ENCODE measurements at places on chromosomes 11 and 22.

DNA sequence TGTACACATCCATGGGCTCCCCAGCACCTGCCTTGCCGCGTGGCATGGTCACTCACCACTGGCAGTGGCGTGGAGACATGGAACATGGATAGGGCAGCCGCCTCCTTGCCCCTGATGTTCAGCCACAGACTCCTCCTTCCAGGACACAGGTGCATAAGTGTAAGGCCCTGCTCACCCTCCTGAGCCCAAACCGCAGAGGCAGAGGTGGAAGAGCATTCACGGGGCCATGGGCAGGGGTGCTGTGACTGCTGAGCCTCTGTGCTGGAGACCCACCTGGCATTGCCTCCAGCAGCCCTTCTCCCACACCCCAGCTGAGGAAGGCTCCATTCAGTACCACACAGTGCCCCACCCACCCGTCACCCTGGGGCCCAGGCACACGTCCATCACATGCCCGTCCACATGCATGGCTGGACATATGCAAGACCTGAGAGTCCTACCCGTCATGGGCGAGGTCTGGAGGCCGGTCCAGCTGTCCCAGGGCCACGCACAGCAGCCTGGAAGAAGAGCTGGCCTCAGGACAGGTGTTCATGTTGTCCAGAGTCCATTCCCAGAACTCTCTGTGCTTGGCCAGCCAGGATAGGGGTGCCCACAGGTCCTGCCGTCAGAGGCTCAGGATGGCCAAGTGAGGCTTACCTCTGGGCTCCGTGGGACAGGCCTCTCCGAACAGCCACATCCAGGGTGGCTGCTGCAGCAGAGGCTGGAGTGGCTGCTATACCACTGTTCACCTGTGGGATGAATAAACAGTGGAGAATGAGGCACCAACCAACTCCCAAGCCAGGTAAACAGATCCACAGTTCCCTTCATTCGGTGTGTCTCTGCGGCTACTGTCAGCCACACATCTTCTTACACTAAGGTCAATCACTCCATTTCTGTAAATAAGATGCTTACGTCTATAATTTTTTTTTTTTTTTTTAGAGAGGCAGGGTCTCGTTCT lies 1.7 kb upstream of the TUBGCP6 start:
- no peaks in the 10 kb centered on the region for H3K36me3 ChIP-seq
- DNase-seq: no peak
- H3K4me1 ChIP-seq: no peaks in the 10 kb centered on the region
- no peak overlapping the region for H3K27ac ChIP-seq
- no peaks in the 10 kb centered on the region for H3K27me3 ChIP-seq
- no peak overlapping the region for H3K4me3 ChIP-seq

- H3K27me3 ChIP-seq: no peaks in the 10 kb centered on the region
- no peak for DNase-seq
- H3K4me1 ChIP-seq: no peaks in the 10 kb centered on the region
- H3K27ac ChIP-seq: no peak overlapping the region
These were observed 32.8 kb downstream of the MYEOV start for GRCh38 chr11:69326622-69327219.

- H3K27ac ChIP-seq: no peak overlapping the region
- H3K4me3 ChIP-seq: no peak overlapping the region
- no peak for DNase-seq
- no peaks in the 10 kb centered on the region for H3K36me3 ChIP-seq
- no peaks in the 10 kb centered on the region for H3K4me1 ChIP-seq
- no peaks in the 10 kb centered on the region for H3K27me3 ChIP-seq
These were observed 36.8 kb upstream of the TP53I11 start for GRCh38 chr11:44987506-44987905.

GRCh38 chr11:32830413-32830738 lies 649 bp downstream of the PRRG4 start:
- H3K36me3 ChIP-seq: no peaks in the 10 kb centered on the region
- H3K4me3 ChIP-seq: peak overlapping the region; percentile 77
- H3K27ac ChIP-seq: peak overlapping the region; percentile 99
- DNase-seq: peak; percentile 80

GRCh38 chr22:22487869-22488597 lies 20.5 kb downstream of the ZNF280B start:
- no peaks in the 10 kb centered on the region for H3K36me3 ChIP-seq
- H3K27me3 ChIP-seq: no peaks in the 10 kb centered on the region
- no peak overlapping the region for H3K27ac ChIP-seq
- DNase-seq: no peak
- H3K4me1 ChIP-seq: no peaks in the 10 kb centered on the region

GRCh38 chr11:79021601-79022000 lies 419.2 kb downstream of the TENM4 start:
- no peak overlapping the region for H3K4me3 ChIP-seq
- H3K27ac ChIP-seq: no peak overlapping the region
- H3K27me3 ChIP-seq: no peaks in the 10 kb centered on the region
- no peaks in the 10 kb centered on the region for H3K4me1 ChIP-seq

GRCh38 chr11:125679397-125679796 lies 1.2 kb downstream of the ACRV1 start:
- no peaks in the 10 kb centered on the region for H3K36me3 ChIP-seq
- no peaks in the 10 kb centered on the region for H3K4me1 ChIP-seq
- no peak overlapping the region for H3K4me3 ChIP-seq
- DNase-seq: no peak
- H3K27ac ChIP-seq: no peak overlapping the region

DNA sequence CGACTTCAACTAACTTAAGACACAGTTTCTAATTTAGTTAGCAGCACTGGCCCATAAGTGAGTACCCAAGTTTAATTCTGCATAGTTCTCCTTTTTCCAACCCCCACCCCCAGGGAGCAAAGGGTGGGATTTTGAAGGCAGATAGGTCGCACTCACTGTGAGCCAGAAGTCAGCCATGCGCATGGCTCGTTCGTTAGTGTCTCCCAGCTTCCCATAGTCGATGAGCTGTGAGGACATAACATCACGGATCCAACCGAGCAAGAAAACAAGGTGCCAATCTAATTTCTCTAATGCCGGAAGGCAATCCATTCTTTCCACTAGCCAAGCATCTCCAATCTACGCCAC lies 577 bp downstream of the MRPL17 start:
- H3K27me3 ChIP-seq: no peaks in the 10 kb centered on the region
- peak overlapping the region; percentile 58 for H3K27ac ChIP-seq
- no peaks in the 10 kb centered on the region for H3K36me3 ChIP-seq
- H3K4me3 ChIP-seq: peak overlapping the region; percentile 73

GRCh38 chr22:31045900-31046538 lies 35.1 kb upstream of the SMTN start:
- DNase-seq: no peak
- no peak overlapping the region for H3K4me3 ChIP-seq
- no peaks in the 10 kb centered on the region for H3K4me1 ChIP-seq
- no peaks in the 10 kb centered on the region for H3K36me3 ChIP-seq
- H3K27ac ChIP-seq: peak overlapping the region; percentile 18

DNA sequence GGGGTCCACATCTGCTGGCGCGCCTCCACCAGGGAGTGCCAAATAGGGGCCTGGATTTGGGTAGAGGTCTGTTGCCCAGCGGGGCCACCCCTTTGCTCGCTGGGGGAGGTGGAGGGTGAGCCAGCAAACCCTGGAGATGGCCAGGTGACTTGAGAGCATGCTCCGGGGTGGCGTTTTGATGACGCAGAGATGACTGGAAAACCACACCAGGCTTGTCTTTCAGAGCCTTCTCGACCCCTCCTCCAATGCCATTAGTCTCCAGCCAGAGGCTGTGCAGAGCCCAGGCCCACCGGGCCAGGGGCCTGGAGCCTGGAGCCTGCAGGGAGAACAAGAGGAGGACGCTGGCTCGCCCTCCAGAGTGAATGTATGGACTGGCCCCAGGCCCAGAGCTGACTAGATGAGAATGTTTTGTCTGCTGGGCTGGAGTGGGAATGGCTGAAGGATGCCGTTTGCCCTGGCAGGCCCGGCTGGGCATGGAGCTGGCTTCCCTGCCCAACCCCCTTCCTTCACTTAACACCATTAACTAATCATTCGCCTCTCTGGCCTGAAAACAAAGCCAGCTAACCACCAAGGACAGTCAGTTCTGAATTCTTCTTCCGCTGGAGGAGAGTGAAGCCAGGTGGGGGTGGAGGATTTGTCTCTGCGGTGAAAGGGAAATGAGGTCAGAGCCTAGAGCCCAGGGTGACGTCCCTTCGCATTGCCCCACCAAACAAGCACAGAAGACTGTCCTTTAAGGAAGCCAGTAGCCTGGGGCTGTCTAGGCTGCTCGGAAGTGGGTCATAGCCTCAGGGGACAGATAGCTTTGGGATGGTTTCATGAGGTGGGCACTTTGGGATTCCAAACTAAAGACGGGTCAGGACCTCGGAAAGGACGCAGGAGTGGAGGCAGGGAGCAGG lies 1.6 kb upstream of the MCAM start:
- DNase-seq: no peak
- H3K4me1 ChIP-seq: peaks cover 25% of the 10 kb centered on the region
- no peak overlapping the region for H3K4me3 ChIP-seq
- H3K27ac ChIP-seq: peak overlapping the region; percentile 59
- H3K36me3 ChIP-seq: no peaks in the 10 kb centered on the region

DNA sequence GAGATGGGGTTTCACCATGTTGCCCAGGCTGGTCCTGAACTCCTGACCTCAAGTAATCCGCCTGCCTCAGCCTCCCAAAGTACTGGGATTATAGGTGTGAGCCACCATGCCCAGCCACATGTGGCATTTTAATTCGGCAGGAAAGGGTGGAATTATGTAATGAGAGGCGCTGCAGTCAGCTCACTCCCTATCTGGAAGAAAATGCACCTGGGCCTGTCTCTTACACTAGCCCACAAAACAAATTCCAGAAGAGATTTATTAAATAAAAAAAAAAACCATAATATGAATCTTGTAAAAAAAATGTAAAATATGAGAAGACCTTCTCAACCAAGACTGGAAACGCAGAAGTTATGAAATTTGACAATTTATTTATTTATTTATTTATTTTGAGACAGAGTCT lies 8.2 kb upstream of the KAT5 start:
- no peak overlapping the region for H3K27ac ChIP-seq
- H3K4me3 ChIP-seq: no peak overlapping the region
- no peaks in the 10 kb centered on the region for H3K36me3 ChIP-seq

- H3K27ac ChIP-seq: no peak overlapping the region
- no peaks in the 10 kb centered on the region for H3K4me1 ChIP-seq
- H3K27me3 ChIP-seq: no peaks in the 10 kb centered on the region
- no peaks in the 10 kb centered on the region for H3K36me3 ChIP-seq
- DNase-seq: no peak
These were observed 945.5 kb downstream of the OPCML start for GRCh38 chr11:132586801-132587200.

DNA sequence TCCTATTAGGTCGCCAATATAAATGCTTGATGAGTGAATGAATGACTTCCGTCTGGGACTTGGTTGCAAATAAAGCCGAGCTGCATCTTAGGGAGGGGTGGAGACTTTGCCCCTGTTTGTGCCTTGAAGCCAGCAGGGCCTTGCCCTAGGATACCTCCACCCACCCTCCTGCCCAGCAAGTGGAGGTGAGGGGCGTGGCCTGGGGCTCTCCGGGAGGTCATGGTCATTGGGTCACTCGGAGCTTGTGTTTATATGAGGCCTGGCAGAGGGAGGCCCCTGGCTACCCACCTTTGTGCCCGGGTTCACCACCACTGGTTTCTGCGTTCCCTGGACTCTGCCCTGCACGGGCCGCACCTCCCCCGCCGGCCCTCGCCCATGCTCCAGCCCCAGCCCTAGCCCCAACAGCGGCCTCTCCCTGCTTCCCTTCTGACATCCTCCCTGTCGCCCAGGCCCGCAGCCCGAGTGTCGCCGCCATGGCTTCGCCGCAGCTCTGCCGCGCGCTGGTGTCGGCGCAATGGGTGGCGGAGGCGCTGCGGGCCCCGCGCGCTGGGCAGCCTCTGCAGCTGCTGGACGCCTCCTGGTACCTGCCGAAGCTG lies 4.3 kb downstream of the MPST start:
- H3K27me3 ChIP-seq: no peaks in the 10 kb centered on the region
- H3K36me3 ChIP-seq: no peaks in the 10 kb centered on the region
- peak overlapping the region; percentile 75 for H3K27ac ChIP-seq
- H3K4me3 ChIP-seq: peak overlapping the region; percentile 64
- DNase-seq: peak; percentile 97

DNA sequence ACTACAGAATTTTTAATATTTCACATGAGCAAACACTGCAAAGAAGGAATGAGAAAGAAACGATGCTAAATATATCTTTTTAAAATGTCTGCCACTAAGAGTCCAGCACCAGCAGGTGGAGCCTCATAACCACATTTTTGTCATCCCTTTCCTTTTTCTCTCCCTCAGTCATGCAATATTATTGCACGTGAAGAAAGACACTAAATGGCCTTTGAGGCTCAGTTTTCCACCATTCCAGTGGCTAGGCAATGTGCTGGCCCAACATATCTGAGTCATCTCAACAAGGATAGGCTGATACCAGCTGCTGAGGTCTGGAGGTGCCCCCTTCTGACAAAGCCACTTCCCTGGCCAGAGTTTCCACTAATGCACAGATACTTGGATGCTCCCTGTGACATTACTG lies 1.8 kb downstream of the ALKBH8 start:
- H3K4me1 ChIP-seq: no peaks in the 10 kb centered on the region
- H3K27me3 ChIP-seq: no peaks in the 10 kb centered on the region
- DNase-seq: no peak
- no peak overlapping the region for H3K27ac ChIP-seq
- H3K36me3 ChIP-seq: no peaks in the 10 kb centered on the region
- no peak overlapping the region for H3K4me3 ChIP-seq

DNA sequence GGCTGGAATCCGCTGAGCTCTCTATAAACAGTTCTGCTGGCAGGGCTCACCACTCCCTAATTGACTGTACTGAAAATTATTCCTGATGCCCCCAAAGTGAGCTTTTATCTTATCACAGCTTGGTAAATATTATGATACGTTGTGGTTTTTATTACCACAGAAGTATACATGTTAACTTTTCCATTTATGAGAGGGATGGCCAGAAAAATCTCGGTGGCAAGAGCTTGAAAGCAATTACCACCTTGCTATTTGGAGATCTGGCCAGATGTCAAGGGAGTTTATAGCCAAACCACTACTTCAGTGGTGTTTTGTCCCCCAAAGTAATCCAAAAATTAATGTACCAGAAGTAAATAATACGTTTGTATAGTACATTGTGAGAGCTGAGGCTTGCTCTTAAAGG lies 75.4 kb upstream of the RCN1 start:
- H3K36me3 ChIP-seq: no peaks in the 10 kb centered on the region
- no peak overlapping the region for H3K4me3 ChIP-seq
- no peaks in the 10 kb centered on the region for H3K4me1 ChIP-seq
- H3K27me3 ChIP-seq: no peaks in the 10 kb centered on the region

GRCh38 chr11:117239295-117239694 lies 6.8 kb downstream of the RNF214 start:
- H3K4me1 ChIP-seq: peaks cover 1% of the 10 kb centered on the region
- DNase-seq: no peak
- peaks cover 9% of the 10 kb centered on the region for H3K36me3 ChIP-seq
- H3K27me3 ChIP-seq: no peaks in the 10 kb centered on the region
- no peak overlapping the region for H3K4me3 ChIP-seq

- H3K4me1 ChIP-seq: peaks cover 16% of the 10 kb centered on the region
- no peaks in the 10 kb centered on the region for H3K36me3 ChIP-seq
- no peak overlapping the region for H3K27ac ChIP-seq
- H3K4me3 ChIP-seq: no peak overlapping the region
- DNase-seq: no peak
- H3K27me3 ChIP-seq: no peaks in the 10 kb centered on the region
These were observed 41.6 kb downstream of the AHNAK start for GRCh38 chr11:62505059-62505439.

All from right lobe of liver (tissue), 6 donors.